IPS-NIHi11 (cell line): ENCODE measurements at places on chromosomes 4 and X.

- no peak for DNase-seq
Observed at GRCh38 chr4:124053872-124054538, 657.4 kb downstream of the SPRY1 start.

GRCh38 chr4:162767083-162767482 is 399.6 kb downstream of the NAF1 start:
- no peak for DNase-seq

DNA sequence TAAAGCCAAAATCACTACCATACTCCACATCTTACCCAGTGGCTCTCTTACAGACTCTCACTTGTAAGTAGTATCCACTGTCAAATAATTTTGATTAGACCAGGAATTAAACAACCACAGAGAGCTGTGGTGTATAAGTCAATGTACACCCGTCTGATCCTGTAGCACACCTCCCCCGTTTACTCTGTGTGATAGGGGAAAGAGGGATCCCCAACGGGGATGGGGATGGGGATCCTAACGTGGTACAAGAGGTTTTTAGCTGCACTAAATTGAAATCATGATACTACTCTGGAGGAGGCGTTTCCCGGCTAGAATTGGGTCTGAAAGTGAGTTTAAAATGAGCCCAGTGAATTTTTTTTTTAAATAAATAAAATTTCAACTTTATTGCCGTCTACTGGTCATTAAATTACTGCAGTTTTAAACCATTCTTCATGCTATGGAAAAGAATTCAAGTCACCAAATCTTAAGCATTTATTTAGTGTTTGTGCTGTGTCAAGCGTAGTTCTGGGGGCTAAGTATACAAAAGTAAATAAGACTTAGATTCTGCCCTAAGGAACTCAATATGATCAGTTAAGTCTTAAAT is 76.6 kb downstream of the INTS12 start:
- no peak for DNase-seq

DNA sequence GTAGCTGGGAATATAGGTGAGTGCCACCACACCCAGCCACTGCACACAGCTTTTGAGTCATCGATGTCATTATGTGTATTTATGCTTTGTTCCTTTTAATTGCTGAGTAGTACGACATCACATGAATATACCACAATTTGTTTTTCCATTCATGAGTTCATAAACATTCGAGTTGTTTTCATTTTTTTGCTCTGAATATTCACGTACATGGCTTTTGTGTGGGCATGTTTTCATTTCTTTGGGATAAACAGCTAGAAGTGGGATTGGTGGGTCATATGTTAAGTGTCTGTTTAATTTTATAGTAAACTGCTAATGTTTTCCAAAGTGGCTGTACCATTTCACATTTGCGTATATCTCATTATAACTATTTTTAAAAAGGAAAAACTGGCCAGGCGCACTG is 45.1 kb upstream of the KDR start:
- no peak for DNase-seq

DNA sequence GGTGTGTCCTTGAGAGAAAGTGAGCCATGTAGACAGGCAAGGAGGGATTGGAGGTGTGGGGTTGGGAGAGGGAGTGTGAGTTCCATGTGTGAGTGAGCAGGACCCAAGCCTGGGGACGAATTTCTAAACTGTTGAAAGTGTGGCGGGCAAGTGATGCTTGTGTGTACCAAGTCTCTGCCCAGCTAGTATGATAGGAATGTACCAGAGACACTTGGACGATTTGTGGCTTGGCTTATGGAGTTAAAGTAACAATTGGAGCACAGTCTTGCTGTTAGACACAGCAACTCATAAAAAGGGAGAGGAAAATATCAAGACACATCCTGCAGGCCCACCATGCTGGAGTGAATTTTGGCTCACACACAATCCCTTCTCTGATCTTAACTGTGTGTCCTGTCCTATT is 8.5 kb downstream of the PTTG2 start:
- DNase-seq: no peak

DNA sequence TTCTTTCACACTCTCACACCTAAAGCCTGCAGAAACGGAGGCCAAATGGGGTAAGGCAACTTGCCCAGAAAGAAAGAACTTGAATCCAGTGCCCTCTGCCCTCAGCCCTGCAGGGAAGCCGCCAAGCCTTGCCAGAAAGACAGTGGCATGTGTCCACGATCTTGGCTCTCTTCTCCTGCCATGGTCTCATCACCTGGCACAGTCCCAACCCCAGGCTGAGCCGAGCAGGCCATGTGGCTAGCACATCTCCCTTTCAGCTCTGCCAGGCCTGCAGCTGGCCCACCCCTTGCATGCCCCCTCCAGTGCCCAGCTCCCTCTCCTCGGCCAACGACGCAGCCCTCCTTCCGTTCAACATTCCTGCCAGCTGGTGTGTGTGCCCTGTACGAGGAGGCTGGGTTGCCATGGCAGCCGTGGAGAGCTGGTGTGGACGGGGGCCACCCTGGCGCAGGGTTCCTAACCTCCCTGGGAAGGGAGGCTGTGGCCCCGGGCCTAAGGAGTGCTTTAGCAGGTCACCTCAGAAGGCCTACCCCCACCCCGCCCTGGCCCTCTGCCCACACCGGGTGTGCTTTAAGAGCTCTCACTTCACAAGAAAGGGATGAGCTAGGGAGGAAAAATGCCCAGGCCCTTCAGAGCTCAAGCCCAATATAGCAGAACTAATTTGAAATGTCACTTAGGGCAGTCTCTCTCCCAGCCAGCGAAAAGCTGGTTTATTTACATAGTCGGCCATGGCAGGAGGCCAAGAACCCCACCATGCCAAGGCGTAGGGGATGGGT is 73.0 kb upstream of the PJA1 start:
- DNase-seq: no peak

- DNase-seq: no peak
Observed at GRCh38 chr4:184831153-184831552, 5.4 kb upstream of the ACSL1 start.

DNA sequence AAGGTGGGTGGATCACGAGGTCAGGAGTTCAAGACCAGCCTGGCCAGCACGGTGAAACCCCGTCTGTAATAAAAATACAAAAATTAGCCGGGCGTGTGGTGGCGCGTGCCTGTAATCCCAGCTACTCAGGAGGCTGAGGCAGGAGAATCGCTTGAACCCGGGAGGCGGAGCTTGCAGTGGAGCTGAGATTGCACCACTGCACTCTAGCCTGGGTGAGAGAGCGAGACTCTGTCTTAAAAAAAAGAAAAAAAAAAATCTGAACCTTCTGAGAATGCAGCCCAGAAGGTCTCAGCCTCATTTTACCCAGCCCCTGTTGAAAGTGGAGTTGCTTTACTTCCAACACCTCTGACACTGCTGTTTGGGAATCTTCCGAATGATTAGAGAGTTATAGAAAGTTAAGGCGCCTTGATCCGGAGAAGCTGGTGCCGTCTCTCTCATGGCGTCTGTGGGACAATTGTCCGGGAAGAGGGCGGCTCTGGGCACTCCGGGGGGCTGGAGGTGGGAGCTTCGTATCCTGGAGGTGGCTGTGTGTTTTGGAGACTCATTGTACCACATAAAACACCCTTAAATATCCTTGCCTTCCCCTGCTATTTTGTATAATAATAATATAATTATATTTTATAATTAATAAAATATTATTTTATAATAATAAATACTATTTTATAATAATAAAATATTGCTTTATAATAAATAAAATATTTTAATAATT is 92.7 kb upstream of the PPP2R3B start:
- no peak for DNase-seq

DNA sequence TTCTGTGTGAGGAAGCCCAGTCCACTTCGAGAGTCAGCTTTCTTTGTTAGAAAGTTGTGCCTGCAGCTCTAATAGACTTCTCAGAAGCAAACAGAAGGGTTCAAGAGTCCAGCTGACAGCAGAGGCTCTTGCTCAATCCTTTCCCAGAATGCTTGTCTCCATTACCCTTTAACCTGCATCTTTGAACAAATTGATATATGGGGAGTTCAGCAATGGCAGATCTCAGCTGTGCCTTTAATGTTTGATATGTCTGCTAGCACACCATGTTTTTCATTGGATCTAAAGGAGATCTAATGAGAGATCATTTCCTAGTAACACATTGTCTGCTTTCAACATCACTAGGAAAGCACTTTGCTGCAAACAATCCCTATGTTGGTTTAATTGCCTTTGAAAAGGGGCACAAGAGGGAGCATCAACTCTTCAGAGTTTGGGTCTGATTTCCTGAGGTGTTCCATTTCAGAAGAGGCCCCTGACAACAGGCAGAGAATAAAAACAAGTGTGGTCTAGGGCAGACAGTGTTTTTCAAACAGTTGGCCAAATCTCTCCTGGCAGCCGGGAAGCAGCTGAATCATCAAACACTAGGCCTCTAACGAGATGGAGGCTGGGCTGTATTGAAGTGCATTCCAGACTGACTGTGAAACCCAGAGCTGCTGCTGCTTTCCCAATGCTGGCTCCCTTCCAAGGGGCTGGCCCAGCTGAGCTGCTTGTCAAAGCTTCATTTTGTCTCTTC is 55.5 kb downstream of the LUZP4 start:
- peak; percentile 50 for DNase-seq

- no peak for DNase-seq
Observed at GRCh38 chrX:132953354-132953753, 5.1 kb downstream of the HS6ST2 start.

DNA sequence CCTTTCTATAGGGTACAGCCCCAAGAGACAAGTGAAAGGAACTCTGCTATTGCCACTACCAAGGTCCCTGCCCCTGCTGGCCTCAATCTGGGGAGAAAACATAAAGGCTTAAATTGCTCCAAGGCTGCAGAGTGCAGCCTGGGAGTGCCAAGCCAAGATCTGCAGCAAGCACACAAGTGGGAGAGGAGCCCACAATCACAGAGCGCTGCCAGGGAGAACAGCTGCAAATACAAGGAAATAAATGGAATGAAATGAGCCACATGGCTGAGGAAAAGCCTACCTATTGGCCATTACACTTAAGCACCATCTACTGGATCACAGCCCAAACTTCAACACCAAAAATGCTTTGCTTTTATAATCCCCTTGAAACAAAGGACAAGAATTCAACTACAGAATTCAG is 582.4 kb downstream of the FAM133A start:
- no peak for DNase-seq

DNA sequence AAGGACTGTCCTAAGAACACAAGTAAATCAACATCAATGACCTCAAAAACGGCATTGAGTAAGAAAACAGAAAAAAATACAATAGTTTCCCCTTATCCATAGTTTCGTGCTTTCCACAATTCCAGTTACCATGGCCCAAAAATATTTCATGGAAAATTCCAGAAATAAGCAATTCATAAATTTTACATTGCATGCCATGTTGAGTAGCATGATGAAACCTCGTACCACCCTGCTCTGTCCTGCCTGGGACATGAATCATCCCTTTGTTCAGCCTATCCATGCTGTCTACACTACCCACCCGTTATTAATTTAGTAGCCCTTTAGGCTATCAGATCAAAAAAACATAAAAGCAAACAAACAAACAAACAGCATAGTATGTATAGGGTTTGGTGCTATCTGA is 51.1 kb downstream of the KLF3 start:
- no peak for DNase-seq

DNA sequence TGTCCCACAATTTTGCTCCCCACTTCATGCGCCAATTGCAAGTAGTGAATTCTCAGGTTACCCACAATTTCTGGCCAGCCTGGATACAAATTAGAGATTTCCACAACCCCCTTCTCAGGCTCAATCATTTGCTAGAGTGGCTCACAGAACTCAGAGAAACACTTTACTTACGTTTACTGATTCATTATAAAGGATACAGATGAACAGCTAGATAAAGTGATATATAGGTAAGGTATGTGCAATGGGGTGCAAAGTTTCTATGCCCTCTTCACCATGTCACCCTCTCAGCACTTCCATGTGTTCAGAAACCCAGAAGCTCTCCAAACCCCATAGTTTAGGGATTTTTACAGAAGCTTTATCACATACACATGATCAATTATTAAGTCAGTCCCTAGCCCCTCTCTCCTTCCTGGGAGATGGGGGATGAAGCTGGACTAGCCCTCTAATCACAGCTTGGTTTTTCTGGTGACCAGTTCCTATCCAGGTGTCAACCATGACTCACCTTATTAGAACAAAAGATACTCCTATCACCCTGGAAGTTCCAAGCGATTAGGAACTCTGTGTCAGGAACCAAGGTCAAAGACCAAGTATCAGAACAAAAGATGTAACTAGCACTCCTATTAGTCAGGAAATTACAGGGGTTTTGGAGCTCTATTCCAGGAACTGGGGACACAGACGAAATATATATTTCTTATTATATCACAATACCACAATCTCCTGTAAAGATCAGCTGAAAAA is 33.5 kb upstream of the PRRG1 start:
- no peak for DNase-seq

DNA sequence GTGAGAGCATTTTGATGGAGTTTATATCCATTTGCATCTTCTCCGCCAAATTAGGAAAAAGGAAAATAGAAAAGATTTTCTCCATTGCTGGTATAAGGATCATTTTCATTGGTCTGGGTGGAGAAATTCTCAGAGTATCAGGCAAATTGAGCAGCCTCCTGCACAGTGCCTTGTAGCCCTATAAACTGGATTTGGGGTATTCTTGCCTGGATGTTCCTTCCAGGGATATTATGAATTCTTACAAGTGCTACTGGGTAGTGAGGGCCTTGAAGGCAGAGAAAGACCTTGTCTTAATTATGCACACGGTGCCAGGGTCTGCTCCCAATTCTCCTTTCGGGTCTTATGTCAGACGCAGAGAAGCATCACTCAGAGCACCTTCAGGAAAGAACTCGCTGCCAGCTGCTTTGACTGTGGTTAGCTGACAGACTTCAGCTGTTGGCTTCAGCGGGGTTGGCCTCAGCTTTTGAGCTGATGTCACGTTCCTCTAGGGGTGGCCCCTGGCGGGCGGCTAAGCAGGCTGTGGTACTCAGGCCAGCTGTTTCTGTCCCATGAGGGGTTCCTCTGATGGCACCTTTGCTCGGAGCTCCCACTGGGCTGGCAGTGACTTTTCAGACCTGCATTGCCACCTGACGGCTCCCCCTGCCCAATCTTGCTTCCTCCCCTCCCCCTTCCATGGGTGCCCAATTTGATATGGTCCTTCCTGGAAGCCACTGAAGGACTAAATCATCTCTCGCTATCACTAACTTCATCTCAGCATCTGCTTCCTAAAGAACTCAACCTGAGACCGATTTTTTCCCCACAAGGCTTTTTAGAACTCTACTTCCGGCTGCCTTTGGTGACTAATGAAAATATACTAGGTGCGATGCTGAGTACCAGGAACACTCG is 519.5 kb downstream of the BCOR start:
- no peak for DNase-seq

- no peak for DNase-seq
Observed at GRCh38 chrX:152588206-152588605, 49.5 kb upstream of the GABRQ start.

- DNase-seq: peak; percentile 7
Observed at GRCh38 chrX:55135171-55135570, 46.4 kb downstream of the PAGE2 start.
